ENCODE measurements at places on chromosomes 1 and 21.

DNA sequence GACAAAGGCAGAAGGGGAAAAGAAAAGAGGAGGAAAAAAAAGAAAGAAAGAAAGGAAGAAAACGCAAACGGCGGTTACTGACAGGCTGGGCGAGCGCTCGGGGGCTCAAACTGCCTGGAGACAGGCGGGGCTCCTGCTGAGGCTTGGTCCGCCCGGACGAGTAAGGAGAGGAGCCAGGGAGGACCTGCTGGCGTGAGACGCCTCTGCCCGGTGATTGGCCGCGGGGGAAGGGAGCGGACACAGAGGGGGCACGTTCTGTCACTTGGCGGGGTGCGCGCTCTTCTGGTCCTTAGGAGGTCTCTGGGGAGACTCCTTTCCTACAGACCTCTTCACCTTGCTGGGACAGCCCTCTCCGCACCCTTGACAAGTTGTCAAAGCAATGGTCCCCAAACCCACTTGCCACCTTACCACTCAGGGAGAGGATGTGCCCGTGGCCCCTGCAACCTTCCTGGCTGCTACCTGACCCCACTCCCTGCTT, 791 bp upstream of the PIK3R3 start:
- DNase-seq = no peak

DNA sequence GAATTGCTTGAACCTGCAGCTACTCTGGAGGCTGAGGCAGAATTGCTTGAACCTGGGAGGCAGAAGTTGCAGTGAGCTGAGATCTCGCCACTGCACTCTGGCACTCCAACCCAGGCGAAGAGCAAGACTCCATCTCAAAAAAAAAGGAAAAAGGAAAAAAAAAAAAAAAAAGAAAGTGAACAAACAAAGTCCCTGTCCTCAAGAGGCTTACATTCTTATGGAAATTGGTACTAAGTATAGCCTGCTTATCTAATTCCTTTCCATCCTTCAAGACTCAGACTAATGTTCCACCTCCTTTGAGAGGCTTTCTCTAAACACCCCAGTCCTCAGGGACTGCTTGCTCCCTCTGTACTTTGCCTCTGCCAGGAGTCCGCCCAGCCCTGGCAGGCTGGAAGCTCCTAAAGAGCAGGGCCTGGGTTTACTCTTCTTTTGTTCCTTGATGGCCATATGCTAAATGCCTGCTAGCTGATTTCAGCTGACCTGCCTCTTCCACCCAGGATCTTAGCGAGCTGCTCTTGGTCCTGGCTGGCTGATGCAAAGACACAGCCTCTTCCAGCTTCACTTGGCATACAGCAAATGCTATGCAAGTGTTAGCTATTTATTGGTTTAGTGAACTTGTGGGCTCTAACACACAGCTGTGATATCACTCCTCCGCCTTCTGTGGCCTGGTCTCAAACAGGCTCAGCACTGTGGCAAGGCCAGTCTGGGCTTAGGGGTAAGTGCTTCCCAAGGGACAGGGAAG, 9.8 kb downstream of the SLC9A1 start:
- DNase-seq = peak; percentile 48

- DNase-seq = no peak
These were observed 37.8 kb downstream of the IER5 start for GRCh38 chr1:181126289-181126688.

GRCh38 chr1:53575141-53575954, 116.1 kb downstream of the DMRTB1 start:
- no peak for DNase-seq

DNA sequence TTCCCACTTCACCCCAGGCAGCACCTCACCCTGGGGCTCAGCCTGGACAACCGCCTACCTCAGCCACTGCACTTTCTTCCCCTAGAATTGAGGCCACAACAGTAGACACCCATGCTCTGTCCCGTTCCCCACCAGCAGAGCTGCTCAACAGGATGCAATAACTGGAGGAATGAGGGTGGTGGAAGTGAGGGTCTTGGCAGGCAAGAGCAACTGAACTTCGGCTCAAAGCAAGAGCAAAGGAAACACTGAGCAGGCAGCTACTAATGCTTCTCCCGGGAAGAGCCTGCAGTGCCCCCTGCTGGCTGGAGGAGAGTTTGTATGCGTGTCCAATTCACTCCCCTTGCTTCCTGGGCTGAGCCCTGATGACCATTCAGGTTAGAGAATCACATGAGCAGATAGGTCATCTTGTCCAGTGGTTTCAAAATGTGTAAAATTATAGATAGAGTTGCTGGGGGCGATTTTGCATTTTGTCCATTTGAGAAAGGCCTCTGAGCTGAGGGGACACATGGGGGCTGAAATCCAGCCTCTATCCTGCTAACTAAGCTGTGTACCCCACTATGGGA, 13.9 kb downstream of the NT5C1A start:
- DNase-seq = peak; percentile 18

GRCh38 chr1:248343451-248343850, 5.1 kb upstream of the OR14C36 start:
- no peak for DNase-seq

DNA sequence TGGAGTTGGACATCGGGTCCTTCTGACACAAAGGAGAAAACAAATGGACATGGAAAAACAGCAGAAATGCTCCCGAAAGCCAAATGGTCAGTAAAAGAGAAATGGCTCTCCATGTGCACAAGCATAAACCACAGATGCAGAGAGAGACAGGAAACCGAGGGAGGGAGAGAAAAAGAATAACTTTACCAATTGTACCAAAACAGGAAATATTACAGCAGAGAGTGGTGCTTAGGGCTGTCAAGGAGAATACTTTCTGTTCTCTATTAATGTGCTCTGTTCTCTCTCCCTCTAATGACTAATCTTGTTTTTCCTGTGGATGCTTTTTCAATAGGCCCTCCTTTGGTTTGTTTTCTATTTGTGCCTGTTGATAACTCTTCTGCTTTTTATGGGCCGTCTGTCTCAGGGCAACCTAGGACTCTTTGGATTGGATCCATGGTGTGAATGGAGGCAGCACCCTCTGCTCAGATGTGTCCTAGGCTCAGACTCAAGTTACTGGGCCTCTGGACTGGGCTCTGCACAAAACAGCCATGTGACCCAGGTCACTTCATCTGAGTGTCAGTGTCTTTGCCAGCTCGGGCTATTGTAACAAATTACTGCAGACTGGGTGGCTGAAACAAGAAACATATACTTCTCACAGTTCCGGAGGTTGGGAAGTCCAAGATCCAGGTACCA, 663.0 kb downstream of the NPHP4 start:
- no peak for DNase-seq

DNA sequence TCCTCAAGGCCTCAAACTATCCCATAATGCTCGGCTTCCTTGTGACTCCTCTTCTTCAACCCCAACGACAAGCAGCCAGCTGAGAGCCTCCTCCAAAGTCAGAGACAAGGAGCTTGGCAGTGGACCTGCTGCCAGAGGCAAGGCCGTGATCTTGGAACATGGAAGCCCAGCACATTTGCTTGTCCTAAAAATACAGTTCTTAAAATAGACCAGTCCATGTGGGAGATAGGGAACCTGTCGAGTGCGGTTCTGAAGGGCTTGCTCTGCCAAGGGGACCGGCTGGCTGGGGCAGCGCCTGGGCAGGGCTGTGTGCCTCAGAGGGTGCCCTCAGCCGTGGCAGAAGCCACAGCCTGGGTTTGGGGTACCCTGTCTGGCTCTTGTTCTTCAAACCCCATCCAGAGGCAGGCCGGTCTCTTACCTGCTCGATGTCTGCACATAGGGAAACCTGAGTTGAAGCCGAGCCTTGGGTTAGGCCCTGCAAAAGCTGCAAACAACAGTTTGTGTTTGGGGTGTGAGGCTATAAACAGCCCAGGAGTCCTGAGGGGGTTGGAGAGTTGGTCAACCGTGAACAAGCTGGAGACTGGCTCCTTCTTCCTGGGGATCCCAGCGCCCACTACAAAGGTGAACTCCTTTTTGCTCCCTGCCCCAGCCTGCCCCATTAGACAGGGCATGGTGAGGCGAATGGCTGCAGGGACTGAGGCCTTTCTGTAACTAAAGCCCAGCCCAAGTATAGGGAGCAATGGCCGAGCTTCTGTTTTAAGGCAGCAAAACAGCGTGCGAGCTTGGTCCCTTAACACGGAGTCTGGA, 228.8 kb downstream of the CAMTA1 start:
- DNase-seq = no peak

GRCh38 chr21:31866077-31866511, 6.7 kb upstream of the HUNK start:
- peak; percentile 32 for DNase-seq

- peak; percentile 57 for DNase-seq
These were observed 75.7 kb upstream of the RRP15 start for GRCh38 chr1:218209351-218209861.

- DNase-seq = no peak
These were observed 13.3 kb downstream of the COL6A2 start for GRCh38 chr21:46111193-46111571.

GRCh38 chr21:42980312-42981213, 6.2 kb downstream of the PKNOX1 start:
- no peak for DNase-seq

DNA sequence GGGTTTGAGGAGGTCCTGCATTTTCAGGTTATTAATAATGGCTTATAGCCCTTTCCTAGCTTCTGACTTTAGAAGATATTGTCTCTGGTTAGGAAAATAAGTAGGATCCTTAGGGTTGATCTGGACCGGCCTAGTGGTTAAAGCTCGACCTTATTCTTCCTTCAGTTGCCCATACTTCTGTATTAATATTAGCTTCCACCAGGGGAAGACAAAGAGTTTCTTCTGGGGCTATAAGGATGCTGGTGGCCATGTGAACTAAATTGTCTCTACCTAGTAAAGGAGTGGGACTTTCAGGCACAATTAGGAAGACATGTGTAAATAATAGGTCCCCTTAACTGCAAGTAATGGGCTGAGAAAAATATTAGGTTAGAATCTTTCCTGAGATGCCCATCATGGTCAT, 20.6 kb upstream of the FCGR2A start:
- no peak for DNase-seq

GRCh38 chr1:154884869-154885701, 15.0 kb upstream of the KCNN3 start:
- DNase-seq = no peak

- no peak for DNase-seq
These were observed 68.9 kb downstream of the CCDC185 start for GRCh38 chr1:223462047-223462630.

GRCh38 chr1:198937231-198938031, 298.6 kb downstream of the PTPRC start:
- DNase-seq = peak; percentile 67

- DNase-seq = no peak
These were observed 144.7 kb downstream of the PRDM16 start for GRCh38 chr1:3213730-3214129.

GRCh38 chr1:93275634-93276295, 69.9 kb upstream of the DR1 start:
- no peak for DNase-seq

DNA sequence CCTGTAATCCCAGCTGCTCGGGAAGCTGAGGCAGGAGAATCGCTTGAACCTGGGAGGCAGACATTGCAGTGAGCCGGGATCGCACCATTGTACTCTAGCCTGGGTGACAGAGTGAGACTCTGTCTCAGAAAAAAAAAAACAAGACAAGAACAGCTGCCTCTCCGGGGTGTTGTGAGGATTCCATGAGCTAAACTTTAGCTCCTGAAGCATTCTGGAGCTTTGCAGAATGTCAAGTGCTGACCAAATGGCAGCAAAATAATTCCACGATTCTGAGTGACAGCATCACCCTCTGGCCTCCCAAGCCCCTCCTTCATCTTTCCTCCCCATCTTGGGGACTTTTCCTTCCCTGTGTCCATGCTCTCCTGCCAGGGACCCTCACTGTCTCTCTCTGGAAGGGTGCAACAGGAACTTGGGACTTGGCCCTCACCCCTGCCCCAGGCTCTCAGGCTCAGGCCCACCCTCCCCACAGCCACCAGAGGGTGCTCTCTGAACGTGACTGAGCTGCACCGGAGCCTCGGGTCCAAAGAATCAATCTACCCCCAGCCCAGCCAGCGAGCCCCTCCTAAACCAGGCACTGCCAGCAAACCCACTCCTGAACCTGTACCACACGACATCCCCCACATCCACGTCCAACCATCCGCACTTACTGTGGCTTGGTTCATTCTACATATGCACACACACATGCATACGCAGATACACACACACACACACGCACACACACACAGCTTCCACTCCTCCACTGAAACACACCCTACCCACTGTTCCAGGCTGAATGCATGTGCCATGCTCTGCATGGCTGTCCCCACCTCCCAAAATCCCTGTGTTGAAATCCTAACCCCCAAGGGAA, 45.7 kb downstream of the ACOT7 start:
- DNase-seq = no peak

GRCh38 chr21:44792702-44793591, 8.7 kb downstream of the UBE2G2 start:
- no peak for DNase-seq

DNA sequence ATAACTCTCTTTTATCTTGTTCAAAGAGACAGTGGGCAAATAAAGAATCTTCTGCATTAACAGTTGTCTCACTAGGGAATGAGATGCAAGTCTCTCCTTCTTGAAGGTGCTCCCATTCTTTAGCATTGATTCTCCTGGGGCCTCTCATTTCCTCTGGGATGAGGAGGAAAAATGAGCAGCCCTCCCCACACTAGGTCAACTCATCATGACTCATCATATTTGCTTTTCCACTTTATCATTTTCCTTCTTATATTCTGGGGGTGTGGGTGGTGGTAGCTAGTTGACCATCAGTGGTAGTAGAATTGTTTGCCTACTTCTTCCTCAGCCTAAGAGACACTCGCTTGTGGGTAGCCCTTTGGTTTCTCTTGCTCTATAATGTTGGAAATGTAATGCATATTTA, 182.0 kb upstream of the C1orf87 start:
- DNase-seq = no peak

GRCh38 chr1:6788946-6789345, 3.7 kb downstream of the CAMTA1 start:
- no peak for DNase-seq

DNA sequence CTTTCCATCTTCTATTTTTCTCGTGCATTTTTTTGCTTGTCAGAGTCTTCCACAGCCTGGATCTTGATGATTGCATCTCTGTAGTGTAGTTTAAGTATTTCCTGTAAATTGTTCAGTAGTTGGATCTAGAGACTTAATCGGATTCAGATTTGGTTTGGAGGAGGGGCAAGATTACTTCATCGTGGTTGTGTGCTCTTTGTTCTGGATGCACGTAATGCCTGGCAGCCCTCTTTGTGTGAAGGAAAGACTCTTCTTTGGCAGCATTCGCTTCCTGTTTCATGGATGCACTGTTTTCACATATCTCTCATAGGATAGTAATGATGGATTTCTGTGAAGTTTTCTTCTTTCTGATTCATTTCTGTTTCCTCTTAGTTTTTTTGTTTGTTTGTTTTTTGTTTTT, 14.2 kb downstream of the SEMA4A start:
- DNase-seq = no peak

- no peak for DNase-seq
These were observed 64.2 kb upstream of the LYPLAL1 start for GRCh38 chr1:219109424-219110018.

Measured in AG09319 (cell line).